ENCODE measurements at places on chromosomes 6 and 20.

- DNase-seq, result no peak
Measured at GRCh38 chr6:43467752-43468151, 9.6 kb upstream of the TJAP1 start.

DNA sequence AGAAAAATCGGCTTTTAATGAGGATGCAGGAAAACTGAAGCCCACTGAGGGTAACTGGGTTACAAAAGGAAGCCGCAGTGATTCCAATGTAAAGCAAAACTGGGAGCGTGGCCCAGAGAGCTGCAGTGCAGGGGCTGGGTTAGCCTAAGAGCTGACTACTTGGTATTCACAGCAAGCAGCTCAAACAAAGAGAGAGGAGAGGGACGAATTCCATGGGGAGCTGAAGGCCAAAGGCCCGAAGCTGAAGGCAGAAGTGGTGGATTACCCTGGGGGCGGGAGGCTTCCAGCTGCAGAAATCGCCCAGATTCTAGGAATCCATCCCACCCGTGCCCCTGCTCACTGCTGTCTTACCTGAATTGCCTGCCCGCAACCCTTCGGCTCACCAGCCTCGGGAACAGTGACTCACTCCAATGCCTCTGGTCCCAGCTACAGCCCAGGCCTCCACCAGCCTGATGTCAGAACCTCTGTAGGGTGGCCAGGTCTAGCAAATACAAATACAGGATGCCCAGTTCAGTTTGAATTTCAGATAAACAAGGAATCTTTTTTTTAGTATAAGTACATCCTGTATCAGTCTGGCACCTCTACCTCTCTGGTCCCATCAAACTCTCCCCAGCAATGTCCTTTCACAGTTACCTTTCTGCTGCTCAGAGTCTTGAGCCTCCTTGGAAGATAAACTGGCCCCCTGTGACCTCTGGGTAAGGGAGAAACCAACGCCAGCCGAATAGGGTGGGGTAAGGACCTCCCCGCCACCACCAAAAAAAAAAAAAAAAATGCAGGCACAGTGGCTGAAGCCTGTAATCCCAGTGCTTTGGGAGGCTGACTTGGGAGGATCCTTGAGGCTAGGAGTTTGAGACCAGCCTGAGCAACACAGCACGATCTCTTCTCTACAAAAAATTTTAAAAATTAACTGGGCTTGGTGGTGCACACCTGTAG is 14.6 kb upstream of the ZMYND8 start:
- no peak for DNase-seq

- no peak for DNase-seq
Measured at GRCh38 chr6:128188678-128189077, 287.8 kb upstream of the THEMIS start.

- DNase-seq, result no peak
Measured at GRCh38 chr6:166512567-166512966, 73.9 kb downstream of the RAMACL start.

GRCh38 chr6:39791850-39792539 is at the start of gene DAAM2:
Gene DAAM2 (plus strand): TSS chr6:39792376. CDS start chr6:39856303, 63,927 bp downstream.
- no peak for DNase-seq

DNA sequence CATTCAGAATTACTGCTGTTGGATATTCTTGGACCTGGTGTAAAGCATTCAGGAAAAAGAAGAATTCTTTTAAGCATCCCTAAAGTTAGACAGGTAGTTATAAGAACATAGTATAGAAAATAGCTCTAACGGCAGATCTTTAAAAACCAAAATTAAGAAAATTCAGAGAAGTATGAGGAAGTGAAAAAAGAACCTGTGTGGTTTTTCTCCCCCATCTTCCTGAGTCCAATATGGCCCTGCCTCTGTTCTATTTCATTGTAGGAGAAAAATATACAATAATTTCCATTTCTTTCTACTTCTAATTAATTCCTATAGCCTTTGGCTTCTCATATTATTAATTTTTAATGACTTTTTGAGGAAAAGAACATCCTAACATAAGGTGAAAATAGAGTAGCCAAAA is 47.1 kb downstream of the FHL5 start:
- DNase-seq, result no peak

DNA sequence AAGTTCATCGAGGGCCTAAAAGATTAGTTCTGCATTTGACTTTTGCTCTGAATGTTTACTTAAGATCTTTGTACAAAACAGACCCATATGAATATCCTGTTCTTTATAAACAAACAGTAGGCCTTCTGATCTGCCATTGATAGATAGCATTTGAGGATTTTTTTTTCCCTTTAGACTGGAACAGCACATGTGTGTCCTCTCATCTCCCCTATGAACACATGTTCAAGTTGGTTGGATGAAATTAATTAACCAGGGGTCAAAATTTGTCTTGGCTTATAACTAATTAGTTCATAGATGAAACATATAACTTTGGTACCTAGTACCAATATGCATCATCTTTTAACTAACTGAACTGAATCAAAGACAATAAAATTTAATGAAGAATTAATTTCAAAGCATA is 81.3 kb downstream of the AK9 start:
- DNase-seq, result no peak

- DNase-seq, result no peak
Measured at GRCh38 chr20:8095648-8096572, 36.2 kb upstream of the PLCB1 start.

GRCh38 chr6:134477991-134478635 is 160.2 kb upstream of the SGK1 start:
- no peak for DNase-seq

DNA sequence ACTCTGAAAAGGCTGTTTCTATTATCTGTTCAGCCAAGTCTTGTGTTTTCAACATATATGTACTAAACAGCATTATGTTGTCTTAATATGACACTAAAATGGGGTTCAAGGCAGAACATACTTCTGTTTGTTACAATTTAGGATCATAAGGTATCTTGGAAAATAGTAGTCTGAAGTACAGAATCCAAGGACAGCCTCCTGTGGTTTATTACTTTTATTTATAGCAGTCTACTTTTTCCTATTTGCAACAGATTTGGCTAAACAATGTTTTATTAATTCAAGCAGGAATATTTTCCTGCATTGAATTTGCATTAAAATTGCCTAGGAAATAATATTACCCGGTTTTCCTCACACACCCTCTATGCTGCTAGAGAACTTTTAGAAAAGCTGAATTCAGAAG is 67.7 kb downstream of the PLEKHG1 start:
- DNase-seq, result no peak

DNA sequence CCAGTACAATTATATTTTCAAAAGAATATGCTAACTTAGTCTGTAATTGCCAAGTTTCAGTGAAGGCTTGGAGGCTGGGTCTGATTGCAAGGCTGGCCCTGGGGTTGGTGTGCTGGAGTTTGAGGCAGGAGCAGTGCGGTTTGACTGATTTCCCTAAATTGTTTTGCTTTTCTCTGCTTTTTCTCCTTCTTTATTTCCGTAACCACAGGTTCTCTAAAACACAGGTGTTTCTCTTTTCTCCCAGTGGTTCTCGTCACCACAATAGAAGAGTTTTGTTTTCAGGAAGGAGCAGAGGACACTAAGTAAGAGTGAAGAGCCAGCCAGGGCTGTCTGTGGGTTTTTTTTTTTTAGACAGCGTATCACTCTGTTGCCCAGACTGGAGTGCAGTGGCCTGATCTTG is 8.2 kb upstream of the SNX9 start:
- DNase-seq, result no peak

GRCh38 chr20:52833901-52834300 is 138.3 kb upstream of the TSHZ2 start:
- DNase-seq, result no peak

- no peak for DNase-seq
Measured at GRCh38 chr6:104212977-104213668, 646.6 kb downstream of the HACE1 start.

DNA sequence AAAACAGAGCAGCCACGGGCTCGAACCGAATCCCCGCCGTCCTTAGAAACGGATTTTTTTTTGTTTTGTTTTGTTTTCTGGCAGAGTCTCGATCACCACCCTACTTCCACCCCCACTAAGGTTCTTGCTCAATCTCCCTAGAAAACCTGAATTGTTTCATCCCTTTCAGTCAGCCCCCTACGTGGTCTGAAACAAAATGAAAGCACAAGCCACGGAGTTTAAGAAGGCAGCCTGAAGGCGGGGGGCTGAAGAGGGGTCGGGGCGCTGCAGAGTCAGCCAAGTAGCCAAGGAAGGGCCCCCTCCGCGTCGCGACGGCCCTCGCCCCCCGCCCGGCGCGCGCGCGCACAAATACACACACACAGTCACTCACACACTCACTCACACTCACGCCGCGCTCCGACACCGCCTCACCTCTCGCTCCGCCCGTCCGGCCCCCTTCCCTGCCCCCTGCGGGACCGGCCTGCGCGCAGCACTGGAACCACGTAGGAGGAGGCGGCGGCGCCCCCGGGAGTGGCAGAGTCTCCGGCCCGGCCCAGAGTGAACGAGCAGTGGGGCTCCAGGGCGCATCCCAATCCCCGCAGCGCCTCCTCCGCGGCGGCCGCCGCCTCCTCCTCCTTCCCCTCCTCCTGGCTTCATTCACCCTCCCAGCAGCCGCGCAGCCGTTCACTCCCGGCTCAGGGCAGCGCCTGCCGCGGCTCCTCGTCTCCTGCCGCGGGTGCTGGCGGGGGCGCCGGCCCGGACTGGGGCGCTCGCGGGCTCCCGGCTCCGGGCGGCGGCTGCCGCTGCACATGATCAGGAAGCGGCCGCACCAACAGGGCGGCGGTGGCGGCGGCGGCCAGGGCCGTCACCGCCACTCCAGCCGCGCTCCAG is 1.4 kb downstream of the ATXN1 start:
- peak; percentile 49 for DNase-seq

DNA sequence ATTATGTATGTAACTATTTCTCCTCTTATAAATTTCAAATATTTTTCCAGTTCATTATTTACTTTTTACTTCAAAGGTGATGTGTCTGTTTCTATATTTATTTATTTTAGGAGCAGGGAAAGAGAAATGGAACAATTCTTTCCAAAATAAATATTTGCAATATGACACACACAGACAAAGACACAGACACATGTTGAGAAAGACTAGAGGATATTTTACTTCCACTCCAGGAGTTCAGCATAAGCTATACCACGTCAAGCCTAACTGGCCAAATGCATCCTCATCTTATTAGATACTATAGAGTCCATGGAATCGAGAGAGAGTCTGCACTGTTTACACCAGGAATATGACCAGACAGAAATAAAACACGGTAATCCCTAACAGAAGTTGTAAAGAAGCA is 13.3 kb downstream of the RALGAPA2 start:
- no peak for DNase-seq

DNA sequence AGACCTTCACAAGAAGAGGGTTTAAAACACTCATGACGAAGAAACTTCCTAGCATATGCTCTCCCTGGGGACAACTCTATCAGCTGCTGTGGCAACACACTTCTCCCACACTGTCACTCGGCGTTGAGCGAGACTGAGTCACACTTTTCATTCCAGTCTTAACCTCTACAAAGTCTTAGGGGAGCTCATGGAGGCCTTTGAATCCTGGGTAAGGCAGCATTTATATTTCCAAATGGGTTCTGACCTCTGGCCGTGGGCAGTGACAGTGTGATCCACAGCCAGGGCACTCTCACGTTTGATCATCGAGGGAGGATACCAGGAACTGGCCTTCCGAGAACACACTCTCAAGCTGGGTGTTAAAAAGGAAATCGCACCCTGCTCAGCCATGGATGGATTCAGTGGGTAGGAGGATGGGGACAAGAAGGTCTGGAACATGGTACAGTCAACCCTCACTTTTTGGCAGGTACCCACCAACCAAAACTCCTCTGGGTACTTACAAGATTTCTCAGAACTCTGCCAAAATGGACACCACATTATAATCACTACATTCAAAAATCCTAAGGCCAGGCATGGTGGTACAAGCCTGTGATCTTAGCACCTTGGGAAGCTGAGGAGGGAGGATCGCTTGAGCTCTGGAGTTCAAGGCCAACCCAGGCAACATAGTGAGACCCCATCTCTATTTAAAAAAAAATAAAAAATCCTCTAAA is 19.6 kb downstream of the RRBP1 start:
- no peak for DNase-seq

- DNase-seq, result no peak
Measured at GRCh38 chr6:53967415-53967814, 143.8 kb upstream of the MLIP start.

GRCh38 chr6:140956571-140957369 is 1176.0 kb upstream of the GJE1 start:
- DNase-seq, result no peak

GRCh38 chr6:138814179-138814834 is 18.4 kb downstream of the ECT2L start:
- DNase-seq, result no peak

DNA sequence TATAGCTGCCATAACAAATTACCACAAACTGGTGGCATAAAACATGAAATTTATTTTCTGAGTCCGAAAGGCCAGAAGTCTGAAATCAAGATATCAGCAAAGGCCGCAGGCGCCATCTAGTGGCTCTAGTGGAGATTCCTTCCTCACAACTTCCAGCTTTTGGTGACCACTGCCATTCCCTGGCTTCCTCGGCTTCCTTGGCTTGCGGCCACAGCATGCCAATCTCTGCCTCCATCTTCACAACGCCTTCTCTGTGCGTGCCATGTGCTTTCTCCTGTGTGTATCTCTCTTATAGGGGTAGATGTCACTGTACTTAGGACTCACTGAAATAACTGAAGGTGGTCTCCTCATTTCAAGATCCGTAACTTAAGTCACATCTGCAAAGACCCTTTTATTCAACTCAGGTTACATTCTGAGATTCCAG is 5.4 kb upstream of the PLAGL1 start:
- DNase-seq, result peak; percentile 38

- no peak for DNase-seq
Measured at GRCh38 chr6:63340351-63340750, 20.6 kb upstream of the LGSN start.

GRCh38 chr6:99287523-99287922 is 62.0 kb downstream of the FAXC start:
- DNase-seq, result no peak

DNA sequence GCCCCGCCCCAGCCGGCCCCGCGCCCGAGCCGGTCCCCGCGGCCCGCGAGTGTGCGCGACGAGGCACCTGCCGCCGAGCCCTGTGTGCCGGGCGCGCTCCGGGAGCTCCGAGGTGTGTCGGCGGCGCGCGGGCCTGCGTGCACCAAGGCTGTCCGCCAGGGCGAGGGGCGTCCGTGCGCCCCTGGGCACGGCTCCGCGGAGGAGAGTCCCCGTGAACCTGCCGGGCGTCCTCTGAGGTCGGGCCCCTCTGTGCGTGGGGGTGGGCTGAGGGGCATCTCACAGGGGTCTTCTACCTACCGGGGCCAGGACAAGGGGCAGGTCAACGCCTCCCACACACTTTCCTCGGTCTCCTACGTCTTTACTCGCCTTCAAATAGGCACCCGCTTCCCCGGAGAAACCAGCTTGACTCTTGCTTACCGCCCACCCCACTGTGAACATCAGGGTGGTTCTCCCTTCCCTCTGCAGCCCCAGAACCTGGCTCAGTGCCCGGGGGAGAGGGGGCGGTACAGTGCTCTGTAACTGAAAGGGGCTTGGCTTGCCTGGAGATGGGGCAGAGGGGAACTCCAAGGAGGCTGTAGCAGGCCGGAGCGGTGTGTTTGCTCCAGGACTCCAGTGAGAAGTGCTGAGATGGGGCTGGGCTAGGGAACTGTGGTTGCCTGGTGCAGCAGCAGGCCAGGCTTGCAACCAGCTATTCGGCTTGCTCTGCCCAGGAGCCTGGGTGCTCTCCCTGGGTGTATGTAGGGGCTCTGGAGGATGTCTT is at the start of gene SAMD10:
TSS of gene SAMD10 (minus strand) at position 86 of the 760 bp plus-strand sequence. CDS start 175 bp downstream, outside the sequence.
- DNase-seq, result no peak
